ENCODE measurements at places on chromosomes 16 and 17. TPM values are rescaled to one million over a fixed set of nuclear protein-coding genes. Genes with fewer than 3 reads are reported as not detected.

- no peak for DNase-seq
Measured at GRCh38 chr17:29451121-29451742, 61.1 kb downstream of the TAOK1 start.

DNA sequence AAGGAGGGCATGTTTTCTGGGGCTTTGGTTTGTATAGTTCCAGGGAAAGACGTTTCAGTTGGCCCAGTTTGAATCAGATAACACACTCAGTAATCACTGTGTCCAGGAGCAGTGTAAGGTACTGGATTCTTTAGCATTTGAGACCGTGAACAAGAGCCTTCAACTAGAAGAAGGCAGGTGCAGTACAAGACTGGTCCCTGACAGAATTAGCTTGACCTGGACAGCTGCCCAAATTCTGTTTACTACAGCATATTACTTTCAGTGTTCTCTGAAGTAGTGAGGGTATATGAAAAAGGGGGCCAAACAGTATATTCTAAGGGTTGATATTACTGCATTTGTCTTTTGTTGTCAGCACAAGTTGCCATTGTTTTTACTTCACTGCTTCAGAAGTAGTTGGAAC, 81.3 kb downstream of the COX10 start:
- DNase-seq: no peak

- no peak for DNase-seq
Measured at GRCh38 chr16:22357635-22357971, 16.8 kb downstream of the CDR2 start.

DNA sequence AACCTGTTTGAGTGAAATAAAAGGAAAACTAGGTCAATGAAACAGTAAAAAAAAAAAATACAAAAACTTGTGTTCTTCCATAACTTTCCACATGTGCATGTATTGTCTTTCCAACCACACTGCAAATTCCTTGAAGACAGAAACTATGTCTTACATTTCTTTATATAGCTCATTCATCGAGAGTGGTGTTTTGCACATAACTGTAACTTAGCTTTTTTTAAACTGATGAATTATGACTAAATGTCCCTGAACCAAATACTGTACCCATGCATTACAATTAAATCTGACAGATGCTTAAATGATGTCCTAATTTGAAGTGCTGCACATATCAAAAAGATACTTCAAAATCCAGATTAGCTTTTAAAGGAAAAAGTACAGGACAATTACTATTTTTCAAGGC, 50.1 kb downstream of the BRIP1 start:
- no peak for DNase-seq

CCDC47 gene
- total RNA-seq: 87.2 TPM
